Sigmoid colon (tissue), 7 donors: ENCODE measurements at places on chromosomes 3 and 15. TPM values are rescaled to one million over a fixed set of nuclear protein-coding genes. Genes with fewer than 3 reads are reported as not detected.
A peak's percentile ranks its signal among the peaks of the same experiment; 100 is the strongest.

DNA sequence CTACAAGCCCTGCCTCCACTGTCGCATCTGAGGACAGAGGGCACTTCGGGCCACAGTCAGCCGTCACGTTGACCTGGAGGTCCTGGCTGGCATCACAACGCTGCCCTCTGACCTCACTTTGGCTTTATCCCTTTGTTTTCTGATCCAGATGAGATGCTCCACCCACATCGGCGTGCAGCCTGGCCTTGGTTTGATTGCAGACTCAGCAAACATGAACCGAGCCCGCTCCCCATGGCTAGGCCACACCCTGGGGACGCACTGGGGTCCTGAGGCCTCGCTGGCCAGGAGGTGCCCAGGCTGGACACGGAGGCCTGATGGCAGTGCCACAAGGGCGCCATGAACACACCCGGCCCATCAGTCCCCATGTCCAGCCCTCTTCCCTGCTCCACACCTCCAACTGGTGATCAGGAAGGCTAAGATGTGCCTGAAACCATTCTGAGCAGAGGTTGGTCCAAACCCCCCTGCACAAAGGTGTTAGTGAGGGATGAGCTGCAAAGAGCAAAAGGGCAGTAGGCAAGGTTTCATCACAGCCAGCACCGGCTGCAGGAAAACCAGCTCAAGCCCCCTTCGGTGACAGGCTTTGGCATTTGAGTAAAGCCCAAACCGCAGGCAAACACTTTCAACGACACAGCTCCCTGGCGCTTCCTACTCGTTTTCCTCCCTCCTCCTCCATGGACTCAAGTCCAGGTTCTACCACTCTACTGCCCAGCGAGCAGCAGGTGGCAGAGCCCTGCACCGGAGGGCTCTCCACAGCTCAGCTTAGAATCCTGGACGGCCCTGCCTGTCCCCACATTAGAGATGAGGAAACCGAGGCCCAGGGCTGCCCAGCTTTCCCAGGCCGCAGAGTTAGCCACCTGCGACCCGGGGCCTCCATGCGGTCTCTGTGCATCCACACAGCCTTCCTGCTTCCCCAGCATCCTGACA lies 165.8 kb downstream of the NUP210 start:
- H3K27me3 ChIP-seq: no peaks in the 10 kb centered on the region
- H3K4me3 ChIP-seq: no peak overlapping the region
- no peak for DNase-seq
- H3K4me1 ChIP-seq: no peaks in the 10 kb centered on the region
- no peak overlapping the region for H3K27ac ChIP-seq

DNA sequence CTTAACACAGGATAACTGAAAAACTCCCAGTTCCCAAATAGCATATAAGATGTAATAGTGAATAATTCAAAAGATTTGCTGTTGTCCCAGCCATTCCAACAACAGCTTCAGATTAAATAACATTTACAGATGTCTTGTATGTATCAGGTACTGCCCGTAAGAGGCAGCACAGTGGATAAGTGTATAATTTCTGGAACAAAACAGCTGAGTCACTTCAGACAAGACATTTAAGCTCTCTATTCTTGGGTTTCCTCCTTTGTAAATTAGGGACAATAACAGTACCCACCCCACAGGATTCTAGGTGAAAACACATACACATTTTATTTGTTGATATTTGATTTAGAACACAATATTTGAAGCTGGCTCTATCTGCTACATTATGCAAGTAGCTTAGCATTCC lies 2.6 kb upstream of the WWTR1 start:
- no peak overlapping the region for H3K4me3 ChIP-seq
- no peak for DNase-seq
- H3K4me1 ChIP-seq: peaks cover 32% of the 10 kb centered on the region
- H3K36me3 ChIP-seq: no peaks in the 10 kb centered on the region
- peak overlapping the region; percentile 97 for H3K27ac ChIP-seq

DNA sequence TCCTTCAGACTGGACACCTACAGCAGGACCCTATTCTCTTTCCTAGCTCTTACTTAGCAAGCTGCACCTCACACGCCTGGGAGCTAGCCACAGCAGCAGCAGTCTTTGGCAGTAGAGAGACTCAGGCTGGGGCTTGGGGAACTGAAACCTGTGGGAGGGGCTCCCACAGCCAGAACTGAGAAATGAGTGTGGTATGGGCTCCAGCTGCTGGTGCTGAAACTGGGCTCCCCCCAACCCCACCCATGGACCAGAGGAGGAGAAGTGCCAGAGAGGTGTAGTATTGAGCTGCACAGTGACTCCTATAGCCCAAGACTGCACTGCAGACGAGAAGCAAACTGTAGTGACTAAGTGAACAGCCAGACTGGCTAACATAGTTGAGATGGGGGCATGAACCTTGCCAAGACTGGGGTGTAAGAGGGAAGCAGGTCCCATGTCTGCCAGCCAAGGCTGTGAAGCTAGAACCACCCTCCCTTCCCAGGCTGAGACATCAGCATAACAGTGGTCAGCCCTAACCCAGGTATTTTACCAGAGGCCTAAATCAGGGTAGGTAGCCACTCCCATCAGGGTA lies 62.5 kb downstream of the MYO5A start:
- H3K4me1 ChIP-seq: peaks cover 18% of the 10 kb centered on the region
- no peaks in the 10 kb centered on the region for H3K27me3 ChIP-seq
- no peak overlapping the region for H3K27ac ChIP-seq
- DNase-seq: peak; percentile 68

GRCh38 chr3:127783166-127783565 lies 39.1 kb downstream of the MGLL start:
- no peaks in the 10 kb centered on the region for H3K4me1 ChIP-seq
- DNase-seq: peak; percentile 34
- H3K27ac ChIP-seq: no peak overlapping the region
- H3K36me3 ChIP-seq: no peaks in the 10 kb centered on the region

DNA sequence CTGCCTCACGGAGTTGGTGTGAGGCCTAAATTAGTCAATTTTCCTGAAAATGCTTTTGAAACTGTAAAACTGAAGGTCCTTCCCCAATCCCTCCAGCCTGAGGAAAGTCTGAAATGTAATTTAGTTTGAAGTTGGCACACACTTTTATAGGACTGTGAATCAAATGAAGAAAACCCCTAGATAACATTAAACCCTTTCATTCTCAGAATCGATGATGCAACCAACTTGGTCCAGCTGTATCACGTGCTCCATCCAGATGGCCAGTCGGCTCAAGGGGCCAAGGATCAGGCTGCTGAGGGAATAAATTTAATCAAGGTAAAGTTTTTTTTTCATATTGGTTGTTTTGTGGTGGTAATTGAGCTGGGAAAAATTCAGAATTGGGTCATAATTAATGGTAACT lies 11.7 kb downstream of the MRPS22 start:
- H3K27me3 ChIP-seq: no peaks in the 10 kb centered on the region
- H3K36me3 ChIP-seq: peaks cover 99% of the 10 kb centered on the region
- DNase-seq: no peak
- no peak overlapping the region for H3K4me3 ChIP-seq
- no peaks in the 10 kb centered on the region for H3K4me1 ChIP-seq
- H3K27ac ChIP-seq: no peak overlapping the region

DNA sequence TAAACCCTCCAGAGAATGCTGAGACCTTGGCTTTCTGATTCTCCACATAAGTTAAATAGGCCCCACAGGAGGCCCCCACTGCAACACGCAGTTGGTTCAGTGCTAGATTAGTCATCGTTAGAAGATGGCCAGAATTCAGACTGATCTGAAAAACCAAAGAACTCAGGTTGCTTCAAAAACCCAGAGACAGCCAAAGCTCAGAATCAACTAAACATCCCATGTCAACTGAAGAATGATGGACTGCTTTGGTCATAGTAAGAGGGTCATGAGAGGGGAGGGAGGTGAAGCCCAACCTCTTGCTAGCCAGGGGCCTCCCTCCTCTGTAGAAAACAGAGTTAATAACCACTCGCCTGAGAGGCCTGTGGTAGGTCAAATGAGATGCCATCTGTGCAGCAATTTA lies 93.1 kb downstream of the AKAP13 start:
- H3K36me3 ChIP-seq: no peaks in the 10 kb centered on the region
- H3K27ac ChIP-seq: no peak overlapping the region
- no peak overlapping the region for H3K4me3 ChIP-seq
- H3K27me3 ChIP-seq: no peaks in the 10 kb centered on the region

GRCh38 chr3:54994111-54994513 lies 66.3 kb upstream of the LRTM1 start:
- no peaks in the 10 kb centered on the region for H3K36me3 ChIP-seq
- no peak for DNase-seq
- H3K27ac ChIP-seq: no peak overlapping the region
- H3K4me1 ChIP-seq: peaks cover 6% of the 10 kb centered on the region
- no peak overlapping the region for H3K4me3 ChIP-seq
- no peaks in the 10 kb centered on the region for H3K27me3 ChIP-seq

DNA sequence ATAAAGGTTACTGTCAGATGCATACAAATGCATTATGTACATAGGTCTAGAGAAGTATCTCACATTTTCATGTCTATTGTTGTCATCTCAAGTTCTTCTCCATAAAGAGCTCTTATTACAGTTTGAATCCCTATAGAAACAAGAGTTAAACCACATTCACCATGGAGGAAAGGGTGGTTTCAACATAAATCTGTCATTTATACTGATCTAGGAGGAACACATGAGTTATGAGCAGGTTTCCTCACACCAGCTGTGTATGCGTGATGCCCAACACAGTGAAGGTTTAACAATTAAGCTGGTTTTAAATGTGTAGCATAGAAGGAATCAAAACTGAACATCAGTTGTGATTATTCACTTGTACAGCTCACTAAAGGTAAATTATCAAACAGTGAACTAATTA lies 251.7 kb downstream of the KCNMB2 start:
- no peak for DNase-seq
- no peak overlapping the region for H3K27ac ChIP-seq
- no peaks in the 10 kb centered on the region for H3K4me1 ChIP-seq

DNA sequence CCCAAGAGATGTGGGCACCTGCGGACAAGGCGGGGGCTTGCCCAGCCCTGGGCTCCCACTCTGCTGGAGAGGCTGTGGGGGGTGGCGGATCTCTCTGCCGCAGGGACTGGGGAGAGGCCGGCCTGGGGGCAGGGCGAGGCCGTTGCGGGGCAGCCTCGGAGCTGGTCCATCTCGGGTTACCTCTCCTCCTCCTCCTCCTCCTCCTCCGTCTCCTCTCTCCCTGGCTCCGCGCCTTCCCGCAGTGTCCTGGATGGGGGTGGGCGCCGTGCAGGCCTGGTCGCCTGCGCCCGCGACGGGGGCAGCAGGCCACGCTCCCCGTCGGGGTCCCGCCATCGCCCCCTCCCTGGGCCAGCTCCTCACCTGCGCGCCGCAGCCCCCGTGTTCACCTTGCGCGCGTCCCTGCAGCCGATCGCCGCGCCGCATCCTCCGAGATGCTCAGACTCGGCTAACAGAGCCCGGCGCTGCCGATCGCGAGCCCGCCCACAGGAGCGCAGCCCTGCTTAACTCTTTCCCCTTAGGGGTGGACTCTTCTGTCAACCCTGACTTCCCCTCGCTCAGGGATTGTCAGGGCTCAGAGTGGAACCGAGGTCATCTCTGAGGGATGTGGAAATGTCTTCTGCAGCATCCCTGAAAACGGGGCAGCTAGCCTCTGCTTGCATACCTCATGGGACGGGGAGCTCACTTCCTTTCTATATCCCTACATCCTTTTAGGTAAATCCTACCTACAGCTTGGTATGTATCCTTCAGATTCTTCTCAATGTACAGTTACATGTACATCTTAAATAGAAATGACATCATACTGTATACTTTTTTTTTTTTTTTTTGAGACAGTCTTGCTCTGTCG lies at the start of gene PRRT3:
PRRT3 (minus strand) TSS at position 447 of the 844 bp plus-strand sequence. CDS start 2,293 bp downstream, outside the sequence.
- H3K27ac ChIP-seq: no peak within 1 kb of the TSS
- no peaks in the 10 kb centered on the region for H3K27me3 ChIP-seq
- peak within 1 kb of the TSS; percentile 65 for H3K4me3 ChIP-seq
- DNase-seq: no peak
- no peaks in the 10 kb centered on the region for H3K4me1 ChIP-seq

DNA sequence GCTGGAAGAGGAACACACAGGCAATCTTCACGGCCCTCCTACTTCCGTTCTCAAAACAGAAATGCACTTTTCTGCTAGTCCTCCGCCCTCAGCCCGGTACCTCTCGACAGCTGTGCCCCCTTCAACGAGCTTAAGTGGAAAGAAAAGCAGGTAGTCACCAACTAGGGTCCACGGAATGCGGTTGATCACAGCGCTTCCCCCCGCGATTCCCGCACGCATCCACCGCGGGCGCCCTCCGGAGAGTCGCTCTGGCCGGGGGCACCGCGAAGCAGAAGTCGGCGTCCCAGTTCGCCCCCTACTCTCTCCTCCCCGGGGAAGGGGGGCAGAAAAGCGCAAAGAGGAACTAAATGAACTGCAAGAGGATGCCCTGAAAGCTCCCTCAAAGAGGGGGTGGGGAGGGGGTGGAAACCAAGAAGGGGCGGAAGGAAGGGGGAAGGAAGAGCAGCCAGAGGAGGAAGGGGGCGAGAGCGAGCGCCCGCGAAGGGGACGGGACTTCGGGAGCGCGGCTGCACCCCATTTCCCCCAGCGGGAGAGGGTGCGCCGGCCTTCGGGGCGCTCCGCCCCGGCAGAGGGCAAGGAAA lies 738 bp downstream of the ACAP2 start:
- DNase-seq: peak; percentile 73
- H3K27me3 ChIP-seq: no peaks in the 10 kb centered on the region
- H3K27ac ChIP-seq: peak overlapping the region; percentile 99
- no peaks in the 10 kb centered on the region for H3K36me3 ChIP-seq
- peaks cover 25% of the 10 kb centered on the region for H3K4me1 ChIP-seq

DNA sequence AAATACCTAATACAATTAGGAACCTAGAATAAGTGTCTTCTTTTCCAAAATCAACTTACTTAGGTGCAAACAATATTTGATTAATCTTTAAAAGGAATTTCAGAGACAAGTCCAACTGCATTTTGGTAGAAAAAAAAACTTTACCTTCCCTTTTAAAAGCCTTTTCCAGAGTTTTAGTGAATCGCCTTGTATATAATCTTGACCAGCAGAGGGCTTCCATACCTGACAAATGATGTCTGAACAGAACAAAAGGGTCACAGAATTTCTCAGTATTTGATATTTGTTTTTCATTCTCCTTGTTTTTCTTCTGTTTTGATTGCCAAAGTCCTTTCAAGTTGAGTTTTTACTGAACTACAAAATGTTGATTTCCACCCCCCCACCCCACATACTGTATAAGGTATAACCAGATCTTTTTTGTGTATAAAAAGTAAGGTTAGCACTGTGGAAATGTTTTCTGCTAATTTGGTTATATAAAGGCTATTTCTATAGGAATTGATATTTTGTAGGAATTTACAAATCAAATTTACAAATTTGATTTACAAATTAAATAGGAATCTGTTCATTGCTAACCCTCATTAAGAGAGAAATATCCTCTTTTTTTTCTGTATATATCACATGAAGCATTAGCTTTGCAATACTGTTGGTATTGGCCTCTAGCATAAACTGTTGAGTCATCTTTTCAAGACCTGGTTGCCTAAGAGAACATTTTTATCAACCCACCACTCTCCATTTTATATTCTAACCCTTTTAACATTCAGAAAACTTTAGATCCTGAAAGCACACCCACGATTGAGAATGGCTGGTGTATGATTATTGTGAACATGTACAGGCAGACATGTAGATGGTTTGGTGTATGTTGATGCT lies 464.1 kb upstream of the RARB start:
- H3K36me3 ChIP-seq: no peaks in the 10 kb centered on the region
- H3K4me3 ChIP-seq: no peak overlapping the region
- H3K27ac ChIP-seq: no peak overlapping the region
- no peak for DNase-seq
- H3K4me1 ChIP-seq: no peaks in the 10 kb centered on the region

GRCh38 chr15:26352406-26352805 lies 420.5 kb downstream of the GABRB3 start:
- no peak overlapping the region for H3K4me3 ChIP-seq
- DNase-seq: no peak
- no peak overlapping the region for H3K27ac ChIP-seq

GRCh38 chr3:142657033-142657432 lies 60.8 kb downstream of the PLS1 start:
- H3K4me3 ChIP-seq: no peak overlapping the region
- DNase-seq: no peak
- H3K27me3 ChIP-seq: no peaks in the 10 kb centered on the region
- H3K4me1 ChIP-seq: no peaks in the 10 kb centered on the region

The ZPLD1 gene
- 0.36 TPM for total RNA-seq

The GABRG3 gene
- 0.28 TPM for total RNA-seq

The GOLGA6A gene
- total RNA-seq: not detected
